Memory B cell (primary cell): ENCODE measurements at places on chromosomes 5 and 9.

- H3K27ac ChIP-seq = no peak overlapping the region
- H3K4me3 ChIP-seq = no peak overlapping the region
- no peaks in the 10 kb centered on the region for H3K27me3 ChIP-seq
- DNase-seq = no peak
- no peaks in the 10 kb centered on the region for H3K36me3 ChIP-seq
These were observed 82.3 kb upstream of the ZNF608 start for GRCh38 chr5:124828731-124829234.

GRCh38 chr9:122213589-122214413 lies 15.0 kb downstream of the LHX6 start:
- H3K4me3 ChIP-seq = peak overlapping the region; percentile 67
- peaks cover 46% of the 10 kb centered on the region for H3K27me3 ChIP-seq
- H3K4me1 ChIP-seq = peaks cover 13% of the 10 kb centered on the region
- H3K36me3 ChIP-seq = no peaks in the 10 kb centered on the region
- DNase-seq = no peak

DNA sequence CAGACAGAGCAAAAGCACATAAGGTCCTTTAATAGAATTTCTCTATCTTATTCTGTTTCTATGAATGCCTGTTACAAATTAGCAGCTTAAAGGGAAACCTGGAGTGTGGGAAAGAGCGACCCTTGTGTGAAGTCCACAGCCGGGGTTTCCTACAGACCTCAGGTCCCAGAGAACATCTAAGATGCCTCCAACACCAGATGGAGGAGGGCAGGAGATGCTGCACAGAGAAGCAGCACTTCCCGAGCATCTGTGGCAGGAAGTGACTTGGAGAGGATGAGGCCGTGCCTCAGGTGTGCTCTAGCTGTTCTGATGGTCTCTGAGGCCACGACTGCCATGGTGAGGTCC lies 26.8 kb downstream of the IRF1 start:
- peaks cover 77% of the 10 kb centered on the region for H3K4me1 ChIP-seq
- H3K36me3 ChIP-seq = peaks cover 10% of the 10 kb centered on the region
- H3K27me3 ChIP-seq = no peaks in the 10 kb centered on the region
- peak overlapping the region; percentile 89 for H3K27ac ChIP-seq

- peaks cover 48% of the 10 kb centered on the region for H3K4me1 ChIP-seq
- DNase-seq = peak; percentile 72
- no peaks in the 10 kb centered on the region for H3K27me3 ChIP-seq
- peak overlapping the region; percentile 82 for H3K4me3 ChIP-seq
- peaks cover 2% of the 10 kb centered on the region for H3K36me3 ChIP-seq
These were observed 2.1 kb upstream of the TRAF1 start for GRCh38 chr9:120928483-120929228.

DNA sequence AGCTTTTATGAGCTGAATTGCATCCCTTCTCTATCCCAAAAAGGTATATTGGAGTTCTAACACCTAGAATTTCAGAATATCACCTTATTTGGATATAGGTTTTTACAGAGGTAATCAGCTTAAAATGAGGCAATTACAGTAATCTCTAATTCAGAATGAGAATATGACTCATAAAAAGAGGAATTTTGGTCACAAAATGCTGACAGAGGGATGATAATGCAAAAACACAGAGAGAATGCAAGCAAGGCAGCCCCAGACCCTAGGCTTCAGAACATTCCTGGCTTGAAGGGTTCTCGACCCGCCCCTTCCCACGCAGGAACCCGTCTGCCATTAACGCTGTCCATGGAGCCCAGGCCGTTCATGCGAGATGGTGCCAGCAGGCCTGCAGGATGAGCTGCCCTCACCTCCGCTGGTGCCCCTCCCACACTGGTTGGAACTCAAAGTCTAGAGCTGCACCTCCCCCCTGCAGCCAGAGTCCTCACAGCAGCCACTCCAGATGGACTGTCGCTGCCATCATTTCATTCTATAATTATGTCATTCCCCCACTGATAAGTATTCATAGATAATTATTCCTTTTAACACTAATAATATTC lies 1173.4 kb upstream of the ACO1 start:
- peak overlapping the region; percentile 57 for H3K4me3 ChIP-seq
- H3K27ac ChIP-seq = no peak overlapping the region
- no peaks in the 10 kb centered on the region for H3K36me3 ChIP-seq
- H3K4me1 ChIP-seq = peaks cover 2% of the 10 kb centered on the region

DNA sequence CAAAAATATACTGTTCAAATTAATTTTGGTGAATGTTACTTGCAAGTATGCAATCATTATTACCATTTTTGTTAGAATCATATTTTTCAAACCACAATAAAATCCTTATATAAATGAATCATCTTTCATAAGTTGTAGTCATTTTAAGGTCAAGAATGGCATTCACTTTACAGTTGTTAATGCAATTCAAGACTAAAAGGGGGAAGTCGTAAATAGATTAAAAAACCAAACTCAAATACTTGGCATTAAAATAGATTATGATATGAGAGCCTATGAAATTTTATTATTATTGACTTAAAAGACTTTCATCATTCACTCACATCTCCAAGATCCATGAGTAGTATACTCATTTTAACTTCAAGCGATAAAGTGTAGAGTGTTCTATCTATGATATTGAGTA lies 11.6 kb downstream of the CDH9 start:
- H3K36me3 ChIP-seq = no peaks in the 10 kb centered on the region
- no peak overlapping the region for H3K4me3 ChIP-seq
- H3K4me1 ChIP-seq = no peaks in the 10 kb centered on the region
- H3K27me3 ChIP-seq = no peaks in the 10 kb centered on the region
- no peak overlapping the region for H3K27ac ChIP-seq
